ENCODE measurements at places on chromosomes 5 and 9. TPM values are rescaled to one million over a fixed set of nuclear protein-coding genes. Genes with fewer than 3 reads are reported as not detected.

The SV2C gene
- not detected for total RNA-seq

The IFNA2 gene
- total RNA-seq = not detected

The PCDHA2 gene
- not detected for total RNA-seq

The PCDHGB1 gene
- 0.82 TPM for total RNA-seq

The CDH6 gene
- 1.6 TPM for total RNA-seq

The CCNO gene
- total RNA-seq = not detected

The HTR1A gene
- not detected for total RNA-seq

The MEGF10 gene
- total RNA-seq = 4.1 TPM

The CDKN2B gene
- 21.8 TPM for total RNA-seq

The CAMK4 gene
- 1.1 TPM for total RNA-seq

The LHX3 gene
- not detected for total RNA-seq

The SPINK6 gene
- total RNA-seq = not detected

The CCDC183 gene
- not detected for total RNA-seq

The FCN2 gene
- not detected for total RNA-seq

The C9 gene
- total RNA-seq = not detected

The LRRC19 gene
- total RNA-seq = not detected

The TEX48 gene
- total RNA-seq = not detected
